Left lung (tissue), 14 donors: ENCODE measurements at places on chromosomes 6 and 20. TPM values are rescaled to one million over a fixed set of nuclear protein-coding genes. Genes with fewer than 3 reads are reported as not detected.

DDO gene
- polyA plus RNA-seq: 0.61 TPM

DNA sequence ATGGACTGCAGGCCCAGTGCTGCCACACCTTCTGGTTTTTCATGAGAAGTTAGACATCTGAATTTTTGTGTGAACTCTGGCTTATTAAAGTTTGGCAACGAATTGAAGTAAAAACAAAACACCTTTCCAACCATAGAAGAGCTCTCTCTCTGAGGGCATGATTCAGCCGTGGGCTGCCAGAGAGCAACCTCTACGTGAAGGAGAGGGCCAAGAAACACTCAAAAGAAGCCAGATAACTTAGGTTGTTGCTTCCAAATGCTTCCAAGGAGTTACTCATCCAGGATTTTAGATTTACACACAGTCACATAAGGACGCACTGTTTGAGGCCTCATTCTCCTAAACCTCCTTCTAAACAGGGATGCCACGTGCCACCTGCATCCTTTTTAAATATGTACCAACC lies 65.5 kb downstream of the NRN1 start:
- H3K4me3 ChIP-seq: no peak overlapping the region
- no peaks in the 10 kb centered on the region for H3K36me3 ChIP-seq
- no peak for DNase-seq
- no peaks in the 10 kb centered on the region for H3K4me1 ChIP-seq
- H3K27ac ChIP-seq: no peak overlapping the region

DNA sequence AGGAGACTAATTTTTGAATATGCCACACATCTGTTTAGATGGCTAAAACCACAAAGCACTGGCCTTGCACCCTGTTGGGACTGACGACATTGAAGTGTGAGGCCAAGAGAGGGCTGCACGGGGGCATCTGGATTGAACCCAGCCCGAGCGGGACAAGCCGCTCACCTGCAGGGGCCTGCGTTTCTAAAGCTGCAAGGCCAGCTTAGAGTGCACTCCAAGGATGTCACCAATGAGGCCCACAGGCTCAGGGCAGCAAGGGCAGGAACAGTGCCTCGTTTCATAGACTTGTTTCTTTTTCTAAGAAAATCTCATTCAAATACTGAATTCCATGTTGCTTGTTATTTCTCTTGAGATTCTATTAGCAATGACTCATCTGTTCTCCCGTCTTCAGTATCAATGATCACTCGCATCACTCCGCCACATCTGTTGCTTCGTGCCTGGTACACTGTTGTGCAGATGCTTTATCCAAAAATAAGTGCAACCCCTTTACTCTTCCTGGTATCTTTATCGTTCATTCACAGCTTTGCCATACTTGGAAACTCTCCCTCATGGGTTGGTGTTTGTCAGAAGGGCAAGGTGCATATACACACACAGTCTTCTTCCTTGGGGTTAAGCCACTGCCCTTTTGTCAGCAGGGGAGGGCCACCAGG lies 120.1 kb downstream of the IRF4 start:
- H3K27ac ChIP-seq: no peak overlapping the region
- no peak overlapping the region for H3K4me3 ChIP-seq
- no peaks in the 10 kb centered on the region for H3K4me1 ChIP-seq

DNA sequence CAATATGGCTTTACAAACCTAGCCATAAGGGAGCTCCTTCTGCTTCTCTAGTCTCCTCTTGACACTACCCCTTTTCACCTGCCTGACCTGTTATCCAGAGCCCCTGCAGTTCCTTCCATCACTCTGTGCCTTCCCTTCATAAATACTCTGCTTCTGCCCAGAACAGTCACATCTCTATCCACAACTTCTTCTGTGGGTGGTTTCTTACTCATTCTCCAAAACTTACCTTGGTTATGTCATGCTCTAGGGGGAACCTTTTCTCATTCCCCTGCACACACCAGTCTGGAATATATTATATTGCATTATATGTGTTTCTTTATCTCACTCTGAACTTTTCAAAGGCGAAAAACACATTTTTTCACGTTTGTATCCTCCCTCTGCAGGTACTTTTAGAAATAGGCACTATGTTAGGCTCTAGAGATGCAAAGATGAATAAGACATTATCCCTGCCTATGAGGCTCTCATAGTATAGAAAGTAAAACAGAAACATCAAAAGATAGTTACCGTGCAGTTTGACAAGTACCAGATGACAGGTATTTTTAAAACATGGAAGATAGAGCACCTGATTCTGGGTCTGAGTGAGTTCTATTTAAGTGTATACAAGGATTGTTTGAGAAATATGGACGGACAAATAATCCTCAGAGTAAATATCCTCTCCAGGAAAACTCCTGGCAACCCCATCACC lies 51.5 kb downstream of the AIG1 start:
- H3K27me3 ChIP-seq: no peaks in the 10 kb centered on the region
- no peaks in the 10 kb centered on the region for H3K4me1 ChIP-seq
- H3K4me3 ChIP-seq: no peak overlapping the region
- no peaks in the 10 kb centered on the region for H3K36me3 ChIP-seq
- no peak for DNase-seq
